Stimulated activated CD8-positive, alpha-beta memory T cell treated with anti-CD3 and anti-CD28 coated beads, Interleukin-4, amount 100 ng/mL, for 1 hour (primary cell): ENCODE measurements at places on chromosomes 4 and X.

- no peak for DNase-seq
These were observed 29.3 kb upstream of the SRPX start for GRCh38 chrX:38249965-38250364.

GRCh38 chrX:133639726-133640125 lies 224.4 kb upstream of the GPC4 start:
- no peak for DNase-seq

DNA sequence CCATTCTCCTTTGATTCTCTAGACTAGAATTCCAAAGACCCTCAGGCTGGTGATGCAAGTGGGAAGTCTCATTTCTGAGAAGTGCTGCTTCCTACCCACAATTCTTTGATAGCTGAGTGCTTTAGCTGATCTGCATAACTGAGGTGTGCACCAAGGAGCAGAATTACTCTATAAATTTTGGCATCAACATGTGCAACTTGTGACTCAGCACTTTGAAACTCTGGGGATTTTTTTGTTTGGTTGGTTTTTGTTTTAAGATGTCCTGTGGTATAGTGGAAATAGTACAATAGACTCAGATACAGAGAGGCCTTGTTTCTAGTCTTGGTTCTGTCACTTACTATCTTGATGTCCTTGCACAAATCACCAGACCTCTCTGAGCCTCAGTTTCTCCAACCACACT lies 148.4 kb downstream of the AR start:
- no peak for DNase-seq

- DNase-seq, result no peak
These were observed 304.4 kb downstream of the DHX15 start for GRCh38 chr4:24279911-24280375.

- no peak for DNase-seq
These were observed 78.0 kb upstream of the CCDC160 start for GRCh38 chrX:134158821-134159512.

DNA sequence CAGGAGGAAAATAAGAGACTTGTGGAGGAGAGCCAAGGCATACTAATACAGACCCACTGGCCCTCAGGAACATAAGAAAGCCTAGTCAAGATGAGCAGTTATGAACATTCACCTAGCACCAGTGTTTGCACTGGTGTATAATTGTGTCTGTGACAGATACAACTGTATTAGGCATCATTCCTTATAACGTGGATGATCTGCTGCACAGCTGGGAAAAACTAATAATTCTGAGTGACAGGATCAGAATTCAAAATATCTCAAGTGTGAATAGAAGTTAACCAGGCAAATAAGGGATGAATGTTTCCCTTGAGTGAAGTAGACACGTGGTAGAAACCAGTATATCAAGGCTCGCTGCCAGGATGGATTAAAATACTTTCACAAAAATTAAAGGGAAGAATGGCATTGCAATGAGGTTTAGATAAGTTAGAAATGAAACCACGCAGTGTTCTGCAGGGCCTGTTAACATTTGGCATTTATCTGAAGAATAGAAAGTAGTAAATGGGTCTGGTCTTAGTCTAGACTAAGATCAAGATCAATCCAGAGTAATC lies 325.9 kb downstream of the EPHA5 start:
- DNase-seq, result no peak

DNA sequence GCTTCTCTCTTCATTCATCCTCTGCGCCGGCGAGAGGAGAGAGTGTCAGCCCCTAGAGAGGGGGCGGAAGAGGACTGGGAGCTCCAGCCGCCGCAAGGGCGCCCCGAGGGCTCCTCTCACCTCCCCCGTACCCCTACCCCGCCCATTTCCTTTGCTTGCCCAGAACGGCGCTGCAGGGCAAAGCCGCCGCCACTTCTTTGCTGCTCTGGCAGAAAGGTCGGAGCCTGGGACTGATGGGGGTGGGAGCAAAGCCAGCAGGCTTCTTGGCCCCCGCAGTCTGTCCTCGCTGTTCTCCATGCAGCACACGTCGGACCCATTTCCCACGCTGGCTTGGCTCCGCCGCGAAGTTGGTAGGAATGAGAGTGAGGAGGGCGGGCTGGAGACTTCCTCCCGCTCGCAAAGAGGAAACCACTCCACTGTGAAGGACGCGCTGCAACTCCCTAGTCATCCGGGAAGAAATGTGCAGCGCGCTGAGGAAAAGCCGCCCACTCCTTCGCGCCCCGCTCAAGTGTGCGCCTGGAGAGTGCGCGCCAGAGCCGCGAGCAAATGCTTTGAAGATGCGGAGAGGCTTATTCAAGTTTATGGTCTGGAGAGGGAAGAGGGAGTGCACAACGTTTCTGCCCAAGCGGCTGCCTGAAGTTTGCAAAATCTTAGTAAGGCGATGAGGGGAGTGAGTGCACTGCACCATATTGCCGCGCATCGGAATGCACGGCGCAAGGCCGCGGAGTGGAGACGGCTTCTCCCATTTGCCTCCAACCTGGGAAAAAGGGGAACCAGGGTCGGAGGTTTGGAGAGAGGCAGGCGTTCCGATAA lies 2.8 kb upstream of the PCDH7 start:
- no peak for DNase-seq

GRCh38 chr4:62028745-62029144 lies 828.6 kb downstream of the ADGRL3 start:
- no peak for DNase-seq

- DNase-seq, result no peak
These were observed 1980.7 kb downstream of the PCDH7 start for GRCh38 chr4:32700838-32701237.
